ENCODE measurements at places on chromosomes 3 and 15.
A peak's percentile ranks its signal among the peaks of the same experiment; 100 is the strongest.

- DNase-seq: no peak
These were observed 48.6 kb upstream of the FLNB start for GRCh38 chr3:57959423-57960173.

DNA sequence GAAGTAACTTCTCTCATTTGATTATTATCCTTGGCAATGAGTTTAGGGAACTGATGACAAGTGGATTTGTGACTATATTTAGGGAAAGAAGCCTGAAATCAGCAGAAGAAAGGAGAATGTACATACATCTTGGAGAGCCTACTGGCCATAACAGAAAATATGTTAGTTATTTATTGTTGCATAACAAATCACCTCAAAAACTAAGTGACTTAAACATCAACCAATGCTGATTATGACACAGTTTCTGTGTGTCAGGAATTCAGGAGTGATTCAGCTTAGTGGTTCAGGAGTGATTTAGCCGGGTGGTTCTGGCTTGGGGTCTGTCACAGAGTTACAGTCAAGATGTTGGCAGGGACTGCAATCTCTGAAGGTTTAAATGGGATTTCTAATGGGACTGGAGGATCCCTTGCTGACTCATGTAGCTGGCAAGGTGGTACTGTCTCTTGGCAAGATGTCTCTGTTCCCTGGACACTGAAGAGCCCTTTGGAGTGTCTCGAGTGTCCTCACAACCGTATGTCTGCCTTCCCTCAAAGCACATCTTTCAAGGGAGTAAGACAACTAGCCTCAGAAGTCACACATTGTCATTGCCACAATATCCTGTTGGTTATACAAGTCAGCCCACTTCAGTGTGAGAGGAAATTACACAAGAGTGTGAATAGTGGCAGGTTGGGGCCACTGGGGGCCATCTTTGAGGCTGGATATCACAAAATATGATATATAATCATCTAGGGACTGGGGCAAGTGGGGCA lies 248.9 kb downstream of the SV2B start:
- no peak for DNase-seq

GRCh38 chr15:69107025-69107620 lies 53.3 kb upstream of the GLCE start:
- no peak for DNase-seq

DNA sequence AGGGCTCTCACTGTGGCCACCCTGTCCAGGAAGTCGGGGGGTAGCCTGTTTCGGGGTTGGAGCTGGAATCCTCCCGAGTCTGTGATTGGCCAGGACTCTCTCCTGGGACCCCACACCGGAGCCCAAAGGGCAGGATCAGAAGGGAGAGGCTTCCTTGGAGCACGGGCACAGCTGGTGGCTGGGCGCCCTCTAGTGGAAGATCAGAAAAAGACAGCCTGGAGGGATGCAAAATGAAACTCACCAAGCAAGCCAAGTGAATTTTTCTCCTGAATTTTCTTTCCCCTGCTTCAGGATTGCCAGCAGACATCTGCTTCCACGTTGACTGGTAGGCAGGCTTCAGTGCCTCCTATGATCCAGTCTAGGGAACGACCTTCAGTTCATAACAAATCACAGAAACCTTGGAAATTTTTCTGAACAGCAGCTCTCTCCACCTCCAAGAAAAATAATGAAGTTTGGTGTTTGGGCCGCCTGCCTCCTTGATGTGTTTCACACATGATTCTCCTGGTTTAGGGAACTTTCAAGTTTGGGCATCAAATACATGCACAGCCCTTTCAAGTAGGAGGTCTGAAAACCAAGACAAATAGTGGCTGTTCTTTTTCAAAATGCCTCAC lies 224.6 kb downstream of the VPS13C start:
- peak; percentile 10 for DNase-seq

GRCh38 chr3:107643038-107643883 lies 120.5 kb downstream of the BBX start:
- no peak for DNase-seq

Measured in activated CD8-positive, alpha-beta memory T cell treated with anti-CD3 and anti-CD28 coated beads for 1 hour (primary cell).